ENCODE measurements at places on chromosomes 12 and 14. TPM values are rescaled to one million over a fixed set of nuclear protein-coding genes. Genes with fewer than 3 reads are reported as not detected.

DNA sequence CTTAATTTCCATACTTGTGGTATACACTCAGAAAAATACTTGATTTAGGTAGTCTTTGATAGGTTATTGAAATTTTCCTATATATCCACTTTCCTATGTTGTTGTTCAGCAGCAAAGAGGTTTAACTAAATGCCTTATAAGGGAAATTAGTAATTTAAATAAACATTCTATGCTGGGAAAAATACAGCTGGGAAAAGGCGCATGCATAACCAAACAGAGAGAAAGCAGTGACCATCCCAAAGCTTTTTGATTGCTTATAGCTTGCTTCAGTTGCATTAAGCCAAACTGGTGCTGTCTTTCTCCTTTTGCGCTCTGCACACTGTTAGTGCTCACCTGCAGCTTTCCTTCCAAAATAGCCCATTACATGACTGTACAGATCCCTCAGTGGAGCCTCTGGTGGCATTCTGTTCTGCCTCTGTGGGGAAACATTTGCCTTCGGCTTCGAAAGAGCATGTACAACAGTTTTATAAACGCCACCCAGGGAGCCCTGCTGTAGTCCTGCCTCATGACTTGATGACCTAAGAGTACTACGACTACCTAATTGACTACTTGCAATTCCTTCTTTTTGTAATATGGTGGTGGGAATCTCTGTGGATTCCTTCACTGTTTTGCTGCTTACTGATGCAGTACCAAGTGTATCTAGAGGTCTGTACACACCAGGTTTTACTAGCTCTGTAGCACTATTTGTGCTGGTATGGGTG is 120.8 kb downstream of the RALGAPA1 start:
- DNase-seq, result no peak

- no peak for DNase-seq
Measured at GRCh38 chr14:53020193-53020932, 69.5 kb upstream of the FERMT2 start.

DNA sequence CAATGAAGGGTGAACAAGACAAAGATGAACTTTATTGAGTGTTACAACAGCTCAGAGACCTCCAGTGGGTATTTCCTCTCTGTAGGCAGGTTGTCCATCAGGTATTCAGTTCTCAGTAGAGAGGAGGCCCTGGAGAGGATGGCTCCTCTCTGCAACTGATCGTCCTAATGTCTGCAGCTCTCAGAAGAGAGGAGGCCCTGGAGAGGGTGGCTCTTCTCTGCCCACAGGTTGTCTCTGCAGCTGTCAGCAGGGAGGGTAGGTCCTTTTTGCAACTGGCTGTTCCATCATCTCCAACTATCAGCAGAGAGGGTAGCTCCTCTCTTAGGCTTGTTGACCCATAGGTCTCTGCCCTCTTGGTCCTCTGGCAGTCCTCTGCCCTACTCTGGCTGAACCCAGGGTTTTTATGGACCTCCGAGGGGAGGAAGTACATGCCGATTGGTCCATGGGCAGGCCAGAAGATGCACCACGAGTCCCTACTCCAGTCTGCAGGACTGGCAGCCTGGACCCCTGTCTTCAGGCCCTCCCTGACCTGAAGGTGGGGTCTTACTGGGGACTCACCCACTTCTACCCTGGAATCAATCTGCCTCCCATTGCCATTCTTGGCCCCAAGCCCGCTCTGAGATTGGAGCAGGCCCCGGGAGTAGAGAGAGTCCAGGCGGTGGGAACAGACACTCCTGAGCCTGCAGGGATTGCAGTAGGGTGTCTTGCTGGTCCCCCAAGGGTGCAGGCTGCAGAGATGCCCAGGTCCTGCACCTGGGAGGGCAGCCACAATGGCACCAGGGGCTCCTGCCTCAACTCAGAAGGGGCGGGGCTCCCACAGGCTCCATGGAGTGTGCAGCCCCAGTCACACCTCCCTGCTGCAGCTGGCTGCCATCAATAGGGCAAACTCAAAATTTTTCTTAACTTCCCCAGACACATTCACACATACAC is 2.3 kb downstream of the TMEM116 start:
- no peak for DNase-seq

Gene NPFF
- not detected for total RNA-seq

Gene SLC35F4
- total RNA-seq, result not detected

Data from natural killer cell (primary cell).